ENCODE measurements at places on chromosomes 5 and 9.

DNA sequence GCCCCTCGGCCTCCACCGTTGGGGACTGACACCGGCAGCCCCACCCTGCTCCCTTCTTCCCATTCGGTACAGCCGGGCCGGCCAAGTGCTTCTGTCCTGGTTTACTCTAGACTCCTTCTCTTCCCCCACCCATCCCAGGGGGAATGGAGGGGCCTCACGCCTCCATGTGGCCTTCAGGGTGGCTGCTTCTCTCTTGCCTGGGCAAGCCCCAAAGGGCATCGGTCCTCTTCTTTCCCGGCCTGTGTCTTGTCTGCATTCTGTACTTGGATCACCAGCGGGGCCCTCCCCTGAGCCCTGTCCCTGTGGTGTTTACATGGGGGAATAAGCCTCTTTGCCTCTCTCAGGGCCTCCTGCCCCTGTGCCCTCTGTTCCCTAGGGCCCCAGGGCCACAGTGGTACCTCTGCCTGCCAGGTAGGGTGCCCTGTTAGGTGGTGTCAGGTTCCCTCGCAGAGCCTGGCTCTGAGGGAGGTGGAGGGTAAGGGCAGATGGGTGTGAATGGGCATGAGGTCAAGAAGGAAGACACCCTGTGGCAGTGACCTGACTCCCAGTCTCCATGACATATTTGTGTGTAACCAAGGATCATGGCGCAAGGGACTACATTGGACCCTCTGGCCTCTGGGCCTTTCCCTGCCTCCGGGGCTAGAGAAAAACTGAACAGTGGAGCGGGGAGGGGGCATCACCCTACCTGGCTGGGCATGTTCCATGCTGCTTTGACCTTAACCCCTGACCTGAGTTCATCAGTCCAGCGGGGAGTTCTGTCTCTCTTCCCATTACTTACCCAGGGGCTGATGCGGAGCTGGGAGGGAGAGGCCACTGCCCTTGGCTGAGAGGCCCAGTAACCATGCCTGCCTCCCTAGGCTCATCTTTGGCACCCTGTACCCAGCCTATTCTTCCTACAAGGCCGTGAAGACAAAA is 1.6 kb downstream of the REEP2 start:
- no peak for DNase-seq

GRCh38 chr9:23822261-23823169 is 3.5 kb downstream of the ELAVL2 start:
- no peak for DNase-seq

DNA sequence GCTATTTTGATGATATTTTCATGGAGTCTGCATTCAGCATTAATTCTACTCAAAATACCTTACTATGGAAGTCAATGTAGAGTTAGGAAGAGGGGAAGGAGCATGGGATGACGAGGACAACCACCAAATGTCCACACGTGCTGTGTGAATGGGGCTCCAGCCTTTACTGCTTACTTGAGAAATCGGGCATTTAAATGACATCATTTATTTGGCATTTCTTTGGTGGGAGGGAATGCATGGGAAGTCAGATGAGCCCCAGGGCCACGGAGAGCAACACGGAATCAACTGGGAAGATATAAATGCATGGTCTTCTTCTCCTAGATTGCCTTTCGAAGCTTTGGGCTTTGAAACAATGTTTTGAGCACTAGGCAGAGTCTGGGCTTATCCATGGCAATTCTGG is 458.5 kb upstream of the KLF4 start:
- no peak for DNase-seq

GRCh38 chr5:18772475-18772874 is 1138.2 kb downstream of the TAF11L14 start:
- DNase-seq: no peak

DNA sequence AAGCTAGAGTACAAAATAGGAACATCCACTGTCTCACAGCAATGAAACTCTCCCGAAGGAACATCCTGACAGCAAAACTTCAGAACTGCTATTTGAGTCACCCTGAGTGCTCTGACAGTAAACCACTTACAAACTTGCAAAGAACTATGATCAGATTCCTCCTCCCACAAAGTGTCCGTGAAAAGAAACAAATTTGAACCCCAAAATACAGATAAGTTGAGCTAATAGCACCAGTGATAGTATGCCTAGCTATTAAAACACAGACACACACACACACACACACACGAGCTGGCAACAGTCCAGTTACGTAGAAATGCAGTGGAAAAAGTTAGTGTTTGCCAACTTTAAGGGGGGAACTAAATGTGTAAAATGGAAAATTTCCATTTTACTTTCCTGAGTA is 3.1 kb upstream of the GLIS3 start:
- DNase-seq: no peak

- no peak for DNase-seq
These were observed at the start of gene LHX6 for GRCh38 chr9:122228568-122229484. TSS of gene LHX6 (minus strand) at chr9:122228957. CDS start at chr9:122228740, 217 bp downstream.

DNA sequence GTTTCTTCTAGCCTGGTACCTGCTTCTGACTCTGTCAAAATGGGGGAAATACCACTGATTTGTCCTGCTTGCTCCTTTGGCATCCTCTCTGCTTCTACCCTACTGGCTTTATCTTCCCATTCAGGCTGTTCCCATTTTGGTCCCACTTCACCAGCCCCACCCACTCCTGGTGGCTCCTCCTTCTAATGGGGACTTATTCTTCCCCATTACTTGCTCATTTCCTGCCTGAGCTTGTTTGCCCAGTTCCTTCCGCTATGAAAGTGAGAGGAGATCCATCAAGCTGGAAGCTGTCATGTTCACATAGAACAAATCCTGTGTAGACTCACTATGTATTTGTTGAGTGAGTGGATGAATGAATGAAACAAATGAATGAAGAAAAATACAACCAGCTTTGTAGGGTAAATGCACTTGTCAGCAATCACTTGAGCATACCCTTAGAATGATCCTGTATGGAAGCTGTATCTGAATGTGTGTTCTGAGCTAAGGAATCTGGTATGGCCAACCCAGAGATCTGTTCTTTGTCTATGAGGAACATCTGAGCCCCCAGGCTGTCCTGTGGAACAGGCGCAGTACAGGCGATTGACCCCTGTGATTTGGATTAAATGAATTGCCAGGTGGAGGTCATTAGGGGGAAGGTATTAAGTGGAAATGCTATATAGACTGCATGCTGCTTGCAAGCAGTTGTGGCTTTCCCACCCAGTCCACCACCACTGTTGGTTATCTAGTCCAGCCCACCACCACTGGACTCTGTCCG is 89.5 kb downstream of the APBA1 start:
- DNase-seq: no peak

DNA sequence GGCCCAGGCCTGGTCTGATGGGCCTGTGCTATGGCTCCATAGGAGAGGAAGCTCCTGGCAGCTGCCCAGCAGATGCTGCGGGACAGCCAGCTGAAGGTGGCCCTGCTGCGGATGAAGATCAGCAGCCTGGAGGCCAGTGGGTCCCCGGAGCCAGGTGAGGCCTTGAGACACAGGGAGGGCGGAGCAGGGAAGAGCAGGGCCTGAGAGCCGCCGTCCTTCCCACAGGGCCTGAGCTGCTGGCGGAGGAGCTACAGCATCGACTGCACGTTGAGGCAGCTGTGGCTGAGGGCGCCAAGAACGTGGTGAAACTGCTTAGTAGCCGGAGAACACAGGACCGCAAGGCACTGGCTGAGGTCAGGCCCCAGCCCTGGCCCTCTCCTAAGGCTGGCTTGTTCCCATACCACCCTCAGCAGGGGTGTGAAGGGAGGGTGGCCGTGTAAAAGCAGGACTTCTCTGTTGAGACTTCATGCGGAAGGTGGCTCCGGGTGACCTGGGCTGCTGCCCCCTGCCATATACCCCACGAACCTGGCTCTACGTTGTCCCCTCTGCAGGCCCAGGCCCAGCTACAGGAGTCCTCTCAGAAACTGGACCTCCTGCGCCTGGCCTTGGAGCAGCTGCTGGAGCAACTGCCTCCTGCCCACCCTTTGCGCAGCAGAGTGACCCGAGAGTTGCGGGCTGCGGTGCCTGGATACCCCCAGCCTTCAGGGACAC is 4.5 kb downstream of the PKN3 start:
- DNase-seq: no peak

DNA sequence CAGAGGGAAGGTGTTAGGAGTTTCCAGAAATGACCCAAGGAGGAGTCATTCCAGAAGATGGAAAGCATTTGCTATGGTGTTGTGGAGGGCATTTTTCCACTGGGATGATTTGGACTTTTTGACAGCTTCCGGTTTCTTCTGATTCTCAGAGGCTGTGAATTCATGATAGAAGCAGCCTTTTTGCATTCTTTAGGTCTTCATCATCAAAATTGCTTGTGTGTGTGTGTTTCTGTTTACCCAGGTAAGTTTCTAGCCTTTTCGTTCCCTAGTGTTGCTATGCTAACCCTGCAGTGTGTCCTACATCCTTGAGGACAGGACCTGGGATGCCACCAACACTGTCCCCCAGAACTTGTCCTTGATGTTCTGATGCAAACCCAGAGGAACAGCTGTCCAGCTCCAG is 19.6 kb downstream of the IRX1 start:
- DNase-seq: no peak

- no peak for DNase-seq
These were observed 143.3 kb downstream of the RAPGEF6 start for GRCh38 chr5:131491749-131492148.

DNA sequence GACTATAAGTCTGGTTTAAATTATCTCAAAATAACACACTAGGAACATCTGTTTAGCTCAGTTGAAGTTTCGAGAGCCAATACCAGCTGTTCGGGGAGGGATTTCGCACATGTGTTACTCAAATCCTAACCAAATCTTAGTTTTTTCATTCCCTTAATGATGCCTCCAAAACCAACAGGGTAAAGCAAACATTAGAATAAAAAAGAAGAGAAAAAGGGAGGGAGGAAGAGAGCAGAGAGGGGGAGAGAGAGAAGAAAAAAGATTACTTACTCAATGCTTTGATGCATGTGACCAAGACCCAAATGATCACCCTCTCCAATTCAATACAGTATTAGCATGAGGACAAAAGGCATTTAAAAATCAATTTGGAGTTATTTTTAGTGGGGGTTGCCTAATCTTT is 86.0 kb upstream of the NR5A1 start:
- no peak for DNase-seq

- no peak for DNase-seq
These were observed 500.4 kb downstream of the TUSC1 start for GRCh38 chr9:25177858-25178257.

DNA sequence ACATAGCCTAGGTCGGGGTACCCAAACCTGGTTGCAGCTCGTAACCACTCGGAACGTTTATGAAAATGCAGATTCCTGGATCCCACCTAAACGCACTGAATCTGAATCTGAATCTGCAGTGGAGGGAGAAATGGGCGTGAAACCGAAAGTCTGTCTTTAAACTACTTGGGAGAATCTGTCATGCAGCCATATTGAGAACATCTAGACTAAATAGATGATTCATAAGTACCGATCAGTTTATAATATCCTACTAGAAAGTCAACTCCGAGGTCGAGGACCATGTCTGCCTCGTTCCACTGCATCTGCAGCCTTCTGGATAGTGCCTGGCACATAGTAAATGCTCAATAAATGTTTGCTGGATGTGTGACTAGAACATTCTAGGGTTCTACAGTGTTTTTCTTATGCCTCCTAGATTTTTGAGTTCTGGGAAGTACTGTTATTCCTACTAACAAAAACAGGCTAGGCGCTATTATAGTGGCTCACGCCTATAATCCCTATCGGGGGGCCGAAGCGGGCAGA is 632 bp downstream of the COQ4 start:
- DNase-seq: no peak

DNA sequence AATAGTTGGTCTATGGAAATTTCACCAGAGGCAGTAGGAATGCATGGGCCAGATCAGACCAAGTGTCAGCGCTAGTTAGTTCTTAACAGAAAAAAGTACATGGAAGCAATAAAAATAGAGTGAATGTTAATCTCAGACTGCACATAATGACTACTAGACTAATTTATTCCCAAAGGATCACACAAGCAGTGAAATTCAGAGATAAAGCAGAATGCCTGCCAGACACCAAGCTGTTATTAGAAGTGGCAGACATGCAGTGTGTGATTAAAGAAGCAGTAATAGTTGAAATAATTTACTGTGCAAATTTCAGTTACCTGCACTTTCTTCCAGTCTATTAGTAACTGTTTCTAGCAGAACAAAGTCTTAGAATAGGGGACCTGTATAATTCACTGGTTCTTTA is 1024.2 kb downstream of the CDH9 start:
- no peak for DNase-seq

DNA sequence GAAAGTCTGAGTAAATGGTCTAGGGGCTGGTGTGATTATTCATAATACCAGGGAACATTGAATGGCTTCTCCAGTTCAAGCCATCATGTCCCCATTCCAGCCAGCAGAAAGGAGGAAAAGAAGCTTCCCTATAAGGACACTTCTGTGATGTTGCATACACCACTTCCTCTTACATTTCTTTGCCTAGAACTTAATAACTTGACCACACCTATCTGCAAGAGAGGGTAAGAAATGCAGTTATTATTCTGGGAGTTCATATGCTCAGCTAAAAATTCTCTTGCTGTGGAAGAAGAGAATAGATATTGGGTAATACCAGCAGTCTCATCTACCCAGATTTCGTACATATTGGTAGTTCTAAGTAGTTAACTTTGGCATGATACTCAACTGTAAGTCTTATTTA is 166.1 kb downstream of the SLC28A3 start:
- DNase-seq: no peak

- DNase-seq: no peak
These were observed 14.2 kb downstream of the RIC1 start for GRCh38 chr9:5643005-5643624.

GRCh38 chr9:117415358-117415914 is 579 bp upstream of the ASTN2 start:
- no peak for DNase-seq

DNA sequence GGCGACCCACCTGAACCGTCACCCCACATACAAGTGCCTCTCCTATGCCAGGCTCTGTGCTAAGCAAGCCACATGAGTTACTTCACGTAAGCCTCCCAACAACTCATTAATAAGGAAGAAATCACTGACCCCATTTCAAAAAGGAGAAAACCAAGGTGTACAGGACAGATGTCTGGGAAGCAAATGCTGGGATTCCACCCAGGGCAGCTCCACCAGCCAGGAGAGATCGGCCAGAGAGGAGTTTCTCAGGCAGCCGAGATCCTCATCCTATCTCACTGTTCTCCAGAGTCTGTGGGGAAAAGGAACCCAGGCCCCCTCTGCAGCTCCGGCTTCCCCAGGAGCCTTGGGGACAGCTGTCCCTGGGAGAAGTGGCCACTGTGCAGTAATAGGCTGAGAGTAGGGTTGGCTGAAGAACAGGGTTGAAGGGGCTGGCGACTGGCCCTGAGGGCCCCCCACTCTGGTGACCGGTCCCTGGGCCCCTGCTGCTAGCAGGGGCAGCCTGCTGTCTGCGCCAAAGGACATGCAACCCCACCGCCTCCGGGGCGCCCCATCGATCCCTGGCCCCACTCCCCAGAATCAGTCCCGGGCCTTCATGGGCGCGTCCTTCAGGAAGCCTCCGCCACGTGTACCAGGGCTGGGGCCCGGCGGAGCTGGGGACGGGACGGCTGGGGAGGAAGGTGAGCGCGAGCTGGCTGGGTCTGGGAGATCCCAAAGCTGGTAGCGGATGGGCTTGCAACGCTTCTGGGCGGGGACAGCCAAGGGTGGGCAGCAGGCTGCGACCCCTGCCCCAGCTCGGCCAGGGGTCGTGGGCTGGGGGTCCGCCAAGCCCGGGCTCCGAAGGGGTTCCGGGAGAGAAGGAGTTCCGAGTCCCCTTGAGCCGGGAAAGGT is 44.1 kb upstream of the STXBP1 start:
- DNase-seq: no peak

GRCh38 chr5:15695215-15695731 is 195.3 kb downstream of the FBXL7 start:
- DNase-seq: no peak

All from stimulated activated CD8-positive, alpha-beta memory T cell treated with anti-CD3 and anti-CD28 coated beads, Interleukin-4, amount 100 ng/mL, for 1 hour (primary cell).